ENCODE measurements at places on chromosomes 7 and 10.

GRCh38 chr7:109879287-109879828 is 1211.6 kb upstream of the LRRN3 start:
- DNase-seq, result peak; percentile 78

DNA sequence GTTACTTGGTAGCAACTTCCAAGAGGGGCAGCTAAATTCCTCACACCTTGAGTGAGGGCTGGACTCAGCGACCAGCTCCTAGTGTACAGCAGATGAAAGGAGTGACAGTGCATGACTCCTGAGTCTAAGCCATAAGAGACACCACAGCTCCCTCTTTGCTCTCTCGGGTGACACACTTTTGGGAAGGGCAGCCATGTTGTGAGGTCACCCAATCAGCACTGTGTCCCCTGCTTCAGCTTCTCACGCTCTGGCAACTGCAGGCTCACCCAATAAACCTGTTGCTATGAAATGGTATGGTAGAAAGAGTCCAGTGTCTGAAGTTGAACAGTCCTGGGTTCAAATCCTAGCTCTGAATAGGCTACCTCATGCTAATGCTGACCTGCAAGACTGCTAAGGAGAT is 20.9 kb downstream of the TMEM130 start:
- DNase-seq, result no peak

DNA sequence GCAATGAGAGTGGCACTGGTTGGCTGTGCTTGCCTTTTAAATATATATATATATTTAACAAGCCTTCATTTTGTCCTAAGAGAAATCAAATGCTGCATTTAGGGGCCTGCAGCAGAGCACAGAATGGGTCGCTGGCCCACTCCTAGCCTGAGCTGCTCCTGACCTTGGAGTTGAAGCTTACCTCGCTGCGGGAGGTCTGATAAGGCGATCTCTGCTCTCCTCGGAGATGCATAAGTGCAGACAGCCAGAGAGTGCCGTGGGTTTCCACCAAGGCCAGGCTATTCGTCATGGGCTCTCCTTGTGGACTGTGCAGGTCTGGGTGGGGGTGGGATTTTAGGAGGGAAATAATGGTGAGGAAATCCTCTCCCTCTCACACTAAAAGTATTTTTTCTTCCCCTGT is 99.5 kb upstream of the IKZF1 start:
- DNase-seq, result no peak

DNA sequence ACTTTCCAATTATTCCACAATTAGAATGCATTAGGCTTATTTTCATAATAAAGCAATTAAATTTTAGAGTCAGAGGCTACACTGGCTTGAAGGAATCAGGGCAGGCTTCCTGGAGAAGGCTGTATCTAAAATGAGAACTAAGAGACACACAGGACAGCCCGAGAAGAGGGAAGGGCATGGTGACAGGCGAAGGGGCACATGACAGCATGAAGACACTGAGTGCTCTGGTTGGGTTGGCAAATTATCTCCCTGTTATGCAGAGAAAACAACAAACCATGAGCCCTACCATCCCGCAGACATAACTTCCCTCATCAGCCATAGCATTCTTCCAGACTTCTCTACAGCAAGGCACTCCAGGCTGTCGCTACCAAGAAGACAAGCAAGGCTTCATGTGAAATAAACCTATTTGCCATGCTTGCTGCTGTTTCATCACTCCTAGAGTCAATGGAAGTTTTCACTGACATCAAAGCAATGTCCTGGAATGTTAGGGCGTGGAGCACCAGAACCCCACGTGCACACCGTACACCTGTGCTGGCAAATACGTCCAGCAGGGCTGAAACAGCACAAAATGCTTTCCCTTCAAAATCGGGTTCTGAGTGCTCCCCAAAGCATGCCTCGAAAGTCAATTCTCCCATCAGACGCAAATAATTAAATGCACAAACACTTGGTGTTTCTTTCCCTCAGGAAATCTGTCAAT is 21.3 kb downstream of the VOPP1 start:
- DNase-seq, result no peak

DNA sequence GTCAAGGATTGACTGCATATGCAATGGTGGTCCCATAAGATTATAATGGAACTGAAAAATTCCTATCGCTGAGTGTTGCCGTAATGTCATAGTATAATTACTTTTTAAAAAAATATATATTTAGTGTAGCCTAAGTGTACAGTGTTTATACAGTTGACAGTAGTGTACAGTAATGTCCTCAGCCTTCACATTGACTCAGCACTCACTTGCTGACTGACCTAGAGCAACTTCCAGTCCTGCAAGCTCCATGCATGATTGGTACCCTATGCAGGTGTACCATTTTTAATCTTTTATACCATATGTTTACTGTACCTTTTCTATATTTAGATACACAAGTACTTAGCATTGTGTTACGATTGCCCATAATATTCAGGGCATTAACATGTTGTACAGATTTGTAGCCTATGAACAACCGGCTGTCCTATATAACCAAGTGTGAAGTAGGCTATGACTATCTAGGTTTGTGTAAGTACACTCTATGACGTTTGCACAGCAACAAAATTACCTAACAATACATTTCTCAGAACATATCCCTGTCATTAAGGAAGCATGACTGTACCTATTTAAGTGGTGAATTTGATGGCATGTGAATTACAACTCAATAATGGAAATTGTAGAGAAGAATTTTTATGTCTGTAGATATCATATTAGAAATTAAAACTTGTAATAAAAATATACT is 40.9 kb downstream of the CCNY start:
- no peak for DNase-seq

DNA sequence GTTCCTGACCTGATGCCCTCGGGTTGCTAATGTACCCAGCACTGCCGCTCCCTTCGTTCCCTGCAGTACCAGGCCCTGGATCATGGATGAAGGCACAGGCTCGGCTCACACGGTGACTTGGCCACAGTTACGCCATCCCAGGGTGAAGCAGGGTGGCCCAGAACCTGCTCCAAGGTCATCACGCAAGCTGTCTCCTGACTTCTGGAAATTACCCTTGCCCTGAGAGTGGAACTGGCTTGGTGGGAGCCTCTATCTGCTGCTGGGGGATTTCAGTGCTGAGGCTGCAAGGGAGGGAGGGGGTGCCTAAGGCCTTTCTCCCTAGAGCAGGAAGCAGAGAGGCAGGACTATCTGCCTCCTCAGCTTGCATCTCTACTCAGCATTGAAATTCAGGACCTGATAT is 36.6 kb downstream of the FIGNL1 start:
- no peak for DNase-seq

DNA sequence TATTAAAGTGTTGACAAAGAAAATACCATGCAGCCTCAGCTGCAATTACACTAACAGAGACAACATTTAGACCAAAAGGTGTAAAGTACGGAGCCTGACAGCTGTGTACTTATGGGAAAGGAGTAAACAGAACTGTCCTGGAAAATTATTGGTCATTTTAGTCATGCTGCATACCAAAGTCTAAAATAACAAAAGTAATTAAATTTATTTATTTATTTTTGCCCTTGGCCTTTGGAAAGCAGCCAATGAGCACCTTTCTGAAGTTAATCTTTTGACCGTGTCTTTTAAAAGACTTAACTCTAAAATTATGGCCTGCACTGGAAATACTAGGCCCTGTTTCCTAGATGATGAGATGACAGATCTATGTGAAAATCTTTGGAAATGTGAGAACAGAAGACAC is 597.6 kb downstream of the NXPH1 start:
- no peak for DNase-seq

- peak; percentile 93 for DNase-seq
Observed at GRCh38 chr7:101386558-101387231, 24.0 kb downstream of the COL26A1 start.

DNA sequence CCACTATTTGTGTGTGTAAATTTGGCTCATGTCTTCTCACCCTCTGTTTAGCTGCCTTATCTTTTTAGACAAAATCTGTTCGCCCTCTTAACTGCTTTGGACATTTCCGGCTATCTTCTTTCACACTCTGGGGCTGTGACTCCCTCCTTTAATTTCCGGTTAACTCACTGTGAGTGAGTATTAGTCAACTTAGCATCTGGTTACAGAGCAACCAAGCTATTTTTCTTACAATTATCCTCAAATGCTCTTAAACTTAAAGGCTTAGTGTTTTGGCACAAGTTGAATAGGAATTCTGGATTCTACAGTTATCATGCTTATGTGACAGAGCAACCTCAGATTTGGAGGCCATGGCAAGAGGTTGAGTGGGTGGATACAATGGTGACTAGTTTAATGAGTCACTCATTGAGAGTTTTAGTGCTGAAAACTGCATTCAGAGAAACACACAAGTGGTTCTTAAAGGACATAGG is 177.6 kb upstream of the SEMA3A start:
- no peak for DNase-seq

DNA sequence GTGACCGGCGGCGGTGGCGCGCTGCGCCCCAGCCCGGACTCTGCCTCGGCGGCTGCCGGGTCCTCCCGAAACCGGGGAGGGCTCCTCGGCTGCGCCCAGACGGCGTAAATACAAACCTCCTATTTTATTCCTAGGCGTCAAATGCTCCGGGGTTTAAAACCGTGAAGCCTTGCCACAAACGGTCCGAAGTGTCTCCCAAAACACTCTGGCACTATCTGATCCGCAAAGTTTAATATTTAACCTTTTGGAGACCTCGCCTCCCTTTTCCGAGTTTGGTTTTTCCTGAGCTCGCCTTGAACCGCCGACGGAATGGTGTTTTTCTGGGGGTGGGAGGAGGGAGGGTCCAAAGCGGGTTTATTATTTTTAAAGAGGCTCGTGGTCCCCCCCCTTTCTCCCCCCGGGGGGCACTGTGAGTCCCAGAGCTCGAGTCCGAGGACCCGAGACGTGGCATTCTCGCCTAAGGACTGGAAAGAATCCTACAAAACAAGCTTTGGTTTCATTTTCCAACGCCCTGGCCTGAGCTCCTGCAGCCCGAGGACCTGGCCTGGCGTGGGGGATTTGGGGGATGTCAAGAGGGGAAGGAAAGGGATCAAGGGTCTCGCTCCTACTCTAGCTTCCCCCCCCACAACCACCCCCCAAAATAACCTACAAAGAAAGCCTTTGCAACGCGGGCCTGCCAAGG is 1.8 kb downstream of the TNRC18 start:
- DNase-seq, result no peak

DNA sequence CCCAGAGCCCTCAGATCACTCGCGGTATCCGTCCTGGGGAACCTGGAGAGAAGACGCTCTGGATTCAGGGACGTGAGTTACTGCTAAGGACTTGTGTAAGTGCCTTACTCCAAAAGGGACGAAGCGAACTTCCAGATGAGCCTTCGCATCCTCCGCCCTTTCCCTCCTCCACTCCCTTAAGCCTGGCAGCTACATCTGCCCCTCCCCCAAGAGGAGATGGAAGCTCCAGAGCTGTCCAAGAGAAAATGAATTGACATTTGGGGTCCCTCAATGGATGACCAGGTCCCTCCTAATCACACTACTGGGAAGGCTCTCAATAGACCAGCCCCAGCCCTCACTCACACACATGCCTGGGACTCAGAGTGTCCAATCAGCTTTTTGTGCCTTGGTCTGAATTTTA is 31.3 kb upstream of the GDF10 start:
- no peak for DNase-seq

DNA sequence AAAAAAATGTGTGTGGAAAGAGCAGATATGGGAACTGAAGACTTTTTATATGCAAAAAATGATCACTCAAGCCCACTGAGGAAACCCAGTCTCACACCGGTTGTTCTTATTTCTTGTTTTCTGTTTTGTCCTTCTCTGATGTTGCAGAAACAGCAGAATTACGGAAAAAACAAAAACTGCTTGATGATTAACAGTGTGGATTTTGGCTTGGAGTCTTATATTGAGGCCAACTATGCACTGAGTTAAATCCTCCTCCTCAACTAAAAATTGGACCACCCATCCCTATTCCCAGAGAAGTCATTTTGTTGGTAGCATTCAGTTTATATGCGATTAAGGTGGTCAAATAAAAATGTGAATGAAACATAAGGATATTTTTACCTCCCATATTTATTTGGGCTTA is 246.1 kb downstream of the LRMDA start:
- no peak for DNase-seq

GRCh38 chr7:7017707-7018280 is 164.6 kb upstream of the C1GALT1 start:
- DNase-seq, result no peak

Measured in NCI-H2171 (cell line).